CD4-positive, CD25-positive, alpha-beta regulatory T cell (primary cell): ENCODE measurements at places on chromosomes 2 and 18. TPM values are rescaled to one million over a fixed set of nuclear protein-coding genes. Genes with fewer than 3 reads are reported as not detected.

The ELOA2 gene
- not detected for polyA plus RNA-seq

- no peak for DNase-seq
Measured at GRCh38 chr2:109381327-109381820, 232.4 kb downstream of the SEPTIN10 start.

- no peak for DNase-seq
Measured at GRCh38 chr2:29388071-29388470, 272.9 kb downstream of the CLIP4 start.

DNA sequence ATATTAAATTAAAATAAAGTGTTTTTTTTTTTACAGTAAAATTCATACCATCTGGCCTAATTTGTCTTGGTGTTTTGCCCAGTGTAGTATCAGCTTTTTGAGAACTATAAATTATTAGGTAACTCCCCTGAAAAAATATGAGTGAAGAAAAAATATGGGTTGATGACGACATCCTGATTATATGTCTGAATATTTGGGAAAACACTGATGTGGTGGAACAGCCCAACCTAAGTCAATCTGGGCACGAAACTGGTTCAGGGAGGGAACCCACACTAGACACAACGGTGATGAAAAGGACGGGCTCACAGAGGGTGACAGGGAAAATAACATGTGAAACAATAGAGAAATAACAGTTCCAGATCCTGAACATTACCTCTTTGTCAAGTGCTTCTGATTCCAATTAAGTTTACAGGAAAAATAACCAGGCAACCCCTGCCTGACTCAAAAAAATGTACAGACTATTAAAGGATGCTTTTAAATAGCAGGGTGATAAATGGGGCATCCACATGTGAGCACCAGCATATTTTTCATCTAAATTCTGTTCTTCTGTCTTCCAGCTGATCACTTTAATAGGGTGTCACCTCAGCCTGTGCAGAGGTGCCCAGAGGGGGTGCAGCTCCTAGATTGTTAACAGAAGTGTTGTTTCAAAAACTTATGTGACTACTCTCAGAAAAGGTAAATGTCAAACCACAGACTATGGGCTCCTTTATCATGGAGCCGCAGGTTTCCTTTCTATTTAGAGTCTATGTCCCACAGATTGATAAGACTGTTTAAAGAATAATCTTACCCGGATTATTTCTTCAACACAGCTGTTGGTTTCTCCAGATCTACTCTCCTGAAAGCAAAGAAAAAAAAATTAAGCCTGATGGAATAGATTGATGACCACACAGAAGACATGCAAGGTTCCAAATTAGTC lies 305.4 kb downstream of the AFF3 start:
- no peak for DNase-seq

The SP5 gene
- polyA plus RNA-seq: not detected

- DNase-seq: no peak
Measured at GRCh38 chr2:207663870-207664545, 38.8 kb upstream of the METTL21A start.
